SK-MEL-5 (cell line): ENCODE measurements at places on chromosomes 7 and 10. TPM values are rescaled to one million over a fixed set of nuclear protein-coding genes. Genes with fewer than 3 reads are reported as not detected.

GRCh38 chr7:1665549-1666316 lies 4.3 kb upstream of the ELFN1 start:
- no peak for DNase-seq

The ADD3 gene
- 131 and 138 TPM in 2 replicates for total RNA-seq

The PTPRZ1 gene
- 36.8 and 39.0 TPM in 2 replicates for total RNA-seq

The CLRN3 gene
- not detected in 2 replicates for total RNA-seq

The CSGALNACT2 gene
- 3.9 and 4.6 TPM in 2 replicates for total RNA-seq

The RNF32 gene
- total RNA-seq = 0.55 TPM in 1 of 2 replicates, not detected in the other
